ENCODE measurements at places on chromosomes 5 and 9. TPM values are rescaled to one million over a fixed set of nuclear protein-coding genes. Genes with fewer than 3 reads are reported as not detected.

- no peak for DNase-seq
Measured at GRCh38 chr9:90881648-90882047, 80.0 kb downstream of the SYK start.

DNA sequence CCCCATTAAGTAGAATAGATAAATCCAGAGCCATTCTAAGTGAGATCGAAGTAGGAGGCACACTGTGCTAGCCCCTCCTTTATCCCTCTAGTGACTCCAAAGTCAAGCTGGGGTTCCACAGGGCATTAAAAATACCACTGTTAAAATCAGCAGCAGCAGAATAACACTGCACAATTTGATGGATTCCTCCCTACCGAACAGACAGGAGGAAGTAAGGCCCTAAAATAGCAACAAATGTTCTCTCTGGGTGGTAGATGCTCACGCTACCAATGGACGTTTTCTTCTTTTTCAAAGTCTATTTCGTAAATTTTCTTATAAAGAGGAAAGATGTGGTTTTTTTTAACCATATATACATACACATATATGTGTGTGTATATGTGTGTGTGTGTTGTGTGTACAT lies 54.4 kb downstream of the FBXW11 start:
- DNase-seq, result no peak

GRCh38 chr9:136687721-136688223 lies 515 bp upstream of the AGPAT2 start:
- DNase-seq, result peak; percentile 83

DNA sequence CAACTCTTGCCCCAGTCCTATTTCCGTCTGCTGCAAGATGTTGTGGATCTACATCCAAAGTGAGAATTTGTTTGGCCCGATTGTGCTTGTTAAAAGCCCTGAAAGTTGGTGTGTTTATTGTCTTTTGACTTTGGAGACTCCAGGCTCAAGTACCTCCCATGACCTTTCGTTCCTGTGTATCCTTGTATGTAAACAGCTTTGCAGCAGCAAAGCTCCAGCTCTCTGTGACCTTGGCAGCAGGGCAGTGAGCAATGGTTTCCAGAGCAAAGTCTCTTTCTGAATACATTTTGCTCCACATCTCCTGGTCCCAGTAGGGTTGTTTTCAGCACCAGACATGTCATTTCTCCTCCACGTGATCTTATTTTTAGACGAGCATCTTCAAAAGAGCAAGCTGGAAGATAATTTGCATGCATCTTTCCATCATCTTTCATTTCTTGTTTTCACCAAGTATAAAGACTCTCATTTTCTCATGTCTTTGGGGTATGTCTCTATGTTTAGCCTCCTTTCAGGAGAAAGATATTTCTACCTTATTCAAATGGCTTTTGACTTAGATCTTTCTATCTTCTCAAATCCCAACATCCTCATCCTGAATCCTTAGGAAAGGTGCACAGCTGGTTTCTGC lies 68.1 kb upstream of the ERCC6L2 start:
- no peak for DNase-seq

The DIPK1B gene
- total RNA-seq, result 2.1 TPM

GRCh38 chr9:85118990-85119755 lies 449.6 kb downstream of the NTRK2 start:
- no peak for DNase-seq

The EIF4E1B gene
- total RNA-seq, result not detected

- no peak for DNase-seq
Measured at GRCh38 chr9:114375386-114376175, 12.2 kb downstream of the AKNA start.

The USP20 gene
- total RNA-seq, result 16.0 TPM

The STPG3 gene
- total RNA-seq, result not detected

The ODF2 gene
- total RNA-seq, result 13.8 TPM

DNA sequence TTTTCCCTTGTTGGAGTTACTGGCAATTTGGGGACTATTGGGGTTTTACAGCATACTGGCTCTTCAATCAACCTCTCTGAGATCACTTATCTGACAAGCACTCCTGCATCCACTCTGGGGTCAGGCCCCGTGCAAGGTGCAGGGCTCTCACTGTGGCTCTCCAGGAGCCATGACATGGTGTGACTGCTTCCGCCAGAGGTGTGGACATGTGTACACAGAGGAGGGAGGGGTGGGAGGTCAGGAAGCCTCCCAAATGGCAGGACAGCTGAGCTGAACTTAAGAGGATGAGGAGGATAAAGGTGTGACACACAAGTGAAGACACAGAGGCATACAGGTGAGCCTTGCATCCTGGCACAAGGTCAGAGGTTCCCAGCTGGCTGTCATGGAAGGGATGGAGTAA lies 24.3 kb downstream of the SHB start:
- no peak for DNase-seq

The HNRNPA0 gene
- total RNA-seq, result 22.0 TPM
